ENCODE measurements at places on chromosomes 11 and 22. TPM values are rescaled to one million over a fixed set of nuclear protein-coding genes. Genes with fewer than 3 reads are reported as not detected.
A peak's percentile ranks its signal among the peaks of the same experiment; 100 is the strongest.

Gene ANKK1
- total RNA-seq: 0.06 TPM

Gene CDC42BPG
- total RNA-seq: 0.06 TPM

GRCh38 chr22:48574776-48575617 is 1252.7 kb downstream of the BRD1 start:
- peak; percentile 84 for DNase-seq

Gene C22orf23
- total RNA-seq: 3.4 TPM

DNA sequence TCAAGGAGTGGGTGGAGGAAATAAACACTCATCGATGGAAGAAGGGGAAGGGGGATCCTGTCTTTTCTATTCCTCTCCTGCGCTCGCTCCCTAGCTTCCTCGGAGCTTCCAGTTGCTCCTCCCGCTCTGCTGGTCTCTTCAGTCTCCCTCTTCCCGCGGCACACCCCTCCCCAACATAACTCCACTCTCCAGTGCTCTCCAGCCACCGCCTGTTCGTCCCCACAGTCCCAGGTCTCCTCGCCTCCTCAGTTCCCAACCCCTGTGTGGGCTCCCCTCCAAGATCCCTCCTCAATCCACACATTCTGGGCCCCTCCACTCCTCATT is 438 bp downstream of the ZW10 start:
- peak; percentile 16 for DNase-seq

- no peak for DNase-seq
These were observed 1.6 kb downstream of the CD5 start for GRCh38 chr11:61103851-61104423.

Measured in Daoy (cell line).